Mucosa of gallbladder (tissue), 1 donor: ENCODE measurements at places on chromosomes 2 and 18. TPM values are rescaled to one million over a fixed set of nuclear protein-coding genes. Genes with fewer than 3 reads are reported as not detected.

DNA sequence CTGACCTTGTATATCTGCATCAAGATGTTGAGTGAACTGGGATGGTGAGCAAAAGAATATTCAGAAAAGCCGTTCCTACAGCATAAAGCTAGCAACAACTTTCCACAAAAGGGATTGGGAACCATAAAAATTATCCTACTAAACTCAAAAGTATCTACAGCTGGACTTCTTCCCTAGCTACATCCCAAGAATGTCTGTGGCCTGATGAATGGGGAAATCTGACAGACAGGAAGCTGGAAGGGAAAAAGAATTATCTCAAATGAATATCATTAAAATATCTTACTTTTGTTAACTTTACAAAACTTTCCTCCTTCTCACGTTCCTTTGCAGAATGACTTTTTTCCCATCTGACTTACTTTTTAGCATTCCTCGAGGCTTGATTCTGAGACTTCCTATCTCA lies 150.9 kb downstream of the PDE11A start:
- DNase-seq, result no peak

DNA sequence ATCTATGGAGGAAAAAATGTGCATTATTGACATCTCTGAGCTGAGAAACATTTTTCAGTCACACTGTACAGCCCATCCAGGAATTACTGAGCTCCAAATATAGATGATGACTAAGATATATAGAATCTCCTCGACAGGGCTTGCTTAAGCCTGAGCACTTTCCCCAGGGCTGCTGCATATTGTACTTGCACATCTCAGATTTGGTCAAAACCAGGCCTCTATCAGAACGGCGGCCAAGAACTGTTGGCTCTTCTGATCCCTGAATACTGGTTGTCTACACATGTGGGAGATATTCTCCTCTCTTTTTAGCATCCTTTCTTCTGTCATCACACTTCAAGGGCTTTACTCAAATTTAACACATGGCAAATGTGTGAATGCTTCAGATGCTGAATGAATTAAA lies 201.5 kb upstream of the SLC35G4 start:
- no peak for DNase-seq

DNA sequence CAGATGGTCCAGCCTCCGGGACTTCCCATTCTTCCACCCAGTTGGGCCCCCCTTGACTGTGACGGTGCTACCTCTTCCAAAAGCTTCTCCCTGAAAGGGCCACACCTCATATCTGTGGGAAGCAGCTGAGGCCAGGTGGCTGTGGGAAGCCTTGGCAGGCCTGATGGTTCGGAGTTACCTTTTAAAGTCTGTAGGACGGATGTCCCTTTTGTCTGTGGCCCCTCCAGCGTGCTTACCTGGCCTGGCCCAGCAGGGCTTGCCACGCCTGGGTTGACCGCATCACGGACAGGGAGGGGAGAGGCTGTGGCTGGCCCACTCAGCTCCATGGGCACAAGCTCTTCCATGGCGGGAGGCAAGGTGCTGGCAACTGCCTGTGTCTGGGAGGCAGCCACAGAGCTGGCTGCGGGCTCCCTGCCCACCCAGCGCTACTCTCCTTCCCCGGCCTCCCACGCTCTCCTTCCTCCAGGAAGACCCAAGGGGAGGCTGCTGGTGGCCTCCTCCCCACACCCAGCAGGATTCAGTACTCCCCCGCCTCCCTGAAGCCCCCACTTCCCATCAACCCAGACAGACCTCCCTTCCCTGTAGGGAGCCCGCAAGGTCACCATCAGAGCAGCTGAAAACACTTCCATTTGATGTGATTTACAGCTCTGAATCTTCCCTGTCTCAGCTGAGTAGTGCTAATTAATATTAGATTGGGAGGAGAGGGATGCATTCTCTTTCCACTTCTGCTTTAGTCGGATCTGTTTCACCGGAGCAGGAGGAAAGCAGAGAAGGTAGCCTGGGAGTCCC lies 52.8 kb downstream of the EDAR start:
- DNase-seq, result no peak

ITGB6 gene
- total RNA-seq, result 48.8 TPM
